ENCODE measurements at places on chromosomes 7 and 10.

DNA sequence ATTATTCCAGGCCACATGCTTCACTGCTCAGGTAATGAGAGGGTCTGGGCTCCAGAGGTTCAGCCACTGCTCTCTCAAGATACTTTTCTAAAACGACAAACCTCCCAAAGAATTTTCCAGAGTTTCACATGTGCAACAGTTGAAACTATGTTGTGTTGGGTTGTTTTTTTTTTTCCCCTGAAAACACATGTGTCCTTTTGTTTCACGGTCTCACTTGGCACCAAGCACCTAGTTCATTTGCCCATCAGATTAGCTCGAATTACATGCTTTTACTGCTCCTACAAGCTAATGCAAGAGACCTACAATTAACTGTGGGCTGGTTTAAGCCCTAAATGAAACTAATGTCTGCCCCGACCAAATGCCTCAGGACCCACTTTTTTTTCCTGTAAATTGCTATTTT is 313.3 kb downstream of the FGFR2 start:
- DNase-seq = no peak

DNA sequence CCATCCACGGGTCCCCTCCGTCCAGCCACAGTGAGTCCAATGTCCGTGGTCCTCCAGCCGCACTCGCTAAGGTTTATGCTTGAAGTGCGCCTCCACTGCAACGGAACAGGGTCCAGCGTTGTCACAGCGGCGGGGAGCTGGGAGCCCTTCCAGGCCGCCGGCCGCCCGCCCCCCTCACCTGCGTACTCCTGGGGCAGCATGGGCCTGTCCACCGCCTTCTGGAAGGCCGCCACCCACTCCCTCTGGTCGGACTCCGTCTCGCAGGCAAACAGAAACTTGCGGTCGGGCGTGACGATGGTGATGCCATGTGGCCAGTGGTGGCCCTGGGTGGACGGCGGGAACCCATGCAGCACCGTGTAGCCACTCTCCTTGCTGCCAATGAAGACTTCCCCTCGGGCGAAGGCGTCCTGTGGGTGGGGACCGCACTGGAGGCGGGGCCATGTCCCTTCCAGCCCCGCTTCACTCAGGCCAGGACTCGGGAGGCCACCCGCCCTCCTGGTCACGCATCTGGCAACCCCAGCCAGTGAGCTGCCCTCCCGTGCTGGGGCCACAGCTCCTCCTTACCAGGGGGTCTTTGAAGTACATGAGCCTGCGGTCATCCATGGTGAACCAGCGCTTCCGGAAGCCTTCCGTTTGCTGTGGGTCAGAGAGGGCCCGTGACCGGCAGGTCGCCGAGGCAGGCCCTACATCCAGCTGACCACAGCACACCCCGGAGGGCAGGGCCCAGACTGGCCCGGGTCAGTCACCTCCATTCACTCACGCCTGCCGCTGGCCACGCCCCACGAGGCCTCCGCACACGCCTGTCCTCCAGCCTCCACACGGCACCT is 22.7 kb downstream of the GET4 start:
- DNase-seq = no peak

DNA sequence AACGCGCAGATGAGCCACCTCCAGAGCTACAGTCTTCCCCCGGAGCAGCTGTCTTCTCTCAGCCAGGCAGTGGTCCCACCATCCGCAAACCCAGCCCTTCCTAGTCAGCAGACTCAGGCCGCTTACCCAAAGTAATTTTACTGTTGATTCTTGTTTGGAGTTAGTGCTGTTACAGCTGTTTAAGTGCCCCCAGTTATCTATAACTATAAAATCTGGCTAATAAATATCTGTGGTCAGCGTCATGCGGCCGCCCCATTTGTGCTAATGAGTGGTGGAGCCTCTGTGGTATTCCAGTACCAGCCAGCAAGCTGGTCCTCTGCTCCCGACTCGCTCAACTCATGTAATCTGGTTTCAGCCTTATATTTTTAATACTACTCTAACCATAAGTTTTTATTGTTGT is 43.2 kb upstream of the TMEM236 start:
- DNase-seq = no peak

GRCh38 chr7:69738396-69738951 is 140.2 kb downstream of the AUTS2 start:
- no peak for DNase-seq

- DNase-seq = no peak
Measured at GRCh38 chr7:49631960-49632359, 141.5 kb upstream of the VWC2 start.

GRCh38 chr10:35448687-35449662 is 112.7 kb downstream of the CCNY start:
- DNase-seq = no peak
